ENCODE measurements at places on chromosomes 5 and 9. TPM values are rescaled to one million over a fixed set of nuclear protein-coding genes. Genes with fewer than 3 reads are reported as not detected.
A peak's percentile ranks its signal among the peaks of the same experiment; 100 is the strongest.

- DNase-seq: no peak
Observed at GRCh38 chr9:26551451-26551850, 341.2 kb downstream of the CAAP1 start.

DNA sequence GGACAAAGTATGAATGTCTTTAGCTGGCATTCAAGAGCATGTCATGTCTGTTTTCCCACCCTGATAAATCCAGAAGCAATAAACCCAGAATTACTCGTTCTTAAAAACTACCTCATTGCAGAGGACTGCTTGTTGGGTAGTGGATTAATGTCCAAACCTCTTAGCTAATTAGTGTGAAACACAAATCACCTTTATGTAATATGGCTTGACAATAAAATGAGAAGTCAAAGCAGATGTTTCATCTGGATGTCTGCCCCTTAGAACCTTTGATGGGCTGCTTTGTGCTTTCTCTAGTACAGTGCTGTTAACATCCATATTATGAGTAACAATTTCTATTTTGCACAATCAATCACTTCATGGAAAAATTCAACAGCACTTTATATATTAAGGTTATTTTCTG is 149.1 kb upstream of the TUT7 start:
- DNase-seq: no peak

DNA sequence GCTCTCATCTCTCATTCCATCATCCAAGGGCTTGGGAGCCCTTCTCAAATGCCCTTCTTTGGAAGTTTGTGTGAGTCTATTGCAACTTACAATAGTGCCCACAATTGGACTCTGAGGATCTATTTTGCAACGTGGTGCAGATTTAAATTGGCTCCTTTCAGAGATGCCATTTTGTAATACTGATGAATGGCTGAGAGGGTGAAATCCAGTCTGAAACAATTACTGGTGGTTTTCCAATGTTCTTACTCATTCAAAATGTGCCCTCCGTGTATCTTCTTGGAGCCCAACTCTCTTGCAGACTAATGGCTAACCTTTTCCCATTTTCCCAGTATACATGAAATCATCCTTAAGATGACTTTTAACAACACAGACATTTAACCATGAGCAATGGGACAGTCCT is 6.1 kb downstream of the ZNF462 start:
- DNase-seq: no peak

LEAP2 gene
- 120 TPM for total RNA-seq

GRCh38 chr5:135576075-135576599 is 2.7 kb downstream of the CXCL14 start:
- no peak for DNase-seq

DNA sequence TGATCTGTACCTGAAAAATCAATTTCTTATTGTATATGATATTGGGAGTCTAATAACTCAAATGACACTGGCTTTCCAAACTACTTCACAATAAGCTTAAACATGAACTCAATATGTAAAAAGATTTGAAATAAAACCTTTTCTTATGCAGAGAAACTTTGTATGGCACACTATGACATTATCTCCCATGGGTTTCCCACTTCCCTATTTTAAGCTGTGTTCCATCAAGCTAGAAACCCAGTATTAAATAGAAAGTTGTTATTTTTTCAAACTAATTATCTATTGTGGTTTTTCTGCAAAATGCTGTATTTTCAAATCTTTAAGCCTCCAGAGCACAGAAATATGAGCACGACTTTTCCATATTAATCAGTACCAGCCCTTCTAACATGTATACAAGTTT is 174.7 kb downstream of the NFIB start:
- DNase-seq: no peak

PDZD2 gene
- 1.9 TPM for total RNA-seq

- no peak for DNase-seq
Observed at GRCh38 chr5:159533197-159533596, 202.9 kb upstream of the IL12B start.

- DNase-seq: no peak
Observed at GRCh38 chr9:131111186-131111853, 14.1 kb upstream of the NUP214 start.

EXOSC3 gene
- total RNA-seq: 13.9 TPM

DNA sequence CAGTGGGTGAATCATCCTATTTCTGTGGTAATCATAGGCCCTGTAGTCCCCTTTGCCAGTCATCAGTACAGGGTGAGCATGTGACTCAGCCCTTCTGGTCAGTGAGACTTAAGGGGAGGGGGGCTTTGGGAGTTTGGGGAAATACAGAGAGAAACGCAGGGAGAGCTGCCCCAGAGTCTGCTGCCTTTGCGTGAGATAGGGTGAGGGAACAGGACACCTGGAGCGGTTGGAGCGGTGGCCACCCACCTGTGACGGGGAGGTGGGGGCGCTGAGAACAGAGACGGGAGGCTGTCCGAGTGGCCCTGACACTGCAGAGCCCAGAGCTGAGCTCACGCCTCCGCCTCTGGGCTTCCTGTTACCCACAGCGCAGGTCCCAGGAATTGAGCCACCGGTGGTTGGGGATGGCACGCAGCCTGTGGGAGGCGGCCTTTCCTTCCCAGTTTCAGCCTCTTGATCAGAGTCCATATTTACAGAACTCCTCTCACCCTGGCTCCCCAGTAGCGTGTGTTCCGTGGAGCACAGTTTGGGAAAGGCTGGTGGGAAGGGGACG is 92.0 kb upstream of the ERCC6L2 start:
- no peak for DNase-seq

DNA sequence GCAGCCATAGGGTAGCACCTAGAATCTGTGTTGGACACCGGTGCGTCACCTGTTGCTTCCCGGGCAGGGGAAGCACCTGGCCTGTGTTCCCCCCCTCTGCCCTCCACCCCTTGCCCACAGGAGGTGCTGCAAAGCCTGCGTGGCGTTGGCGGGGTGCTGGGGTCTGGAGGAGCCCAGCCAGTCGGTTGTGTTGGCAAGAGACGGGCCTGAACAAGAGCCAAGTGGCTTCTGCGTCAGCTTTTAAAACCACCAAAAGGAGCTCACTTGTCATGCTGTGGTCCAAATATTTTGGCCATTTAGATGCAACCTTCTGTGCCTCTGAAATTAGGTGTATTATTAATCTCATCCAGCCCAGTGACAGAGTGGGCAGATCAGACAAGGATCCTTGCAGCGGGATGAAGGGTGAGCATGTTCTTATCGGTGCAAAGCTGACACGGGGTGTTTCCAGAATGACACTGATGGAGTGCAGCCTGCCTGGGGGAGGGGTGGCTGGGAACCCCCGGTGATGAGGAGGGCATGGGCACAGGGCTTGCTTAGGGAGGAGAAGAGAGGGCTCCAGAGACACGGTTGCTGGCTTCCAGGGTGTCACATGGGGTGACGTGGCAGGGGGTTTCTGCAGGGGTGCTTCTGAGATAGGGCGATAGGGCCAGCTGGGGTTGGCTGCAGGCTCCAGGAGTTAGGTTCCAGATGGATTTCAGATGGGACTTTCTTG is 9.7 kb upstream of the RXRA start:
- peak; percentile 64 for DNase-seq

SCGB3A2 gene
- total RNA-seq: not detected

PDLIM4 gene
- 0.56 TPM for total RNA-seq

- no peak for DNase-seq
Observed at GRCh38 chr9:78114581-78114980, 83.0 kb upstream of the GNAQ start.

GRCh38 chr5:125199968-125200865 is 453.8 kb upstream of the ZNF608 start:
- no peak for DNase-seq

All from right lobe of liver (tissue), 6 donors.